ENCODE measurements at places on chromosomes 3 and 15.

DNA sequence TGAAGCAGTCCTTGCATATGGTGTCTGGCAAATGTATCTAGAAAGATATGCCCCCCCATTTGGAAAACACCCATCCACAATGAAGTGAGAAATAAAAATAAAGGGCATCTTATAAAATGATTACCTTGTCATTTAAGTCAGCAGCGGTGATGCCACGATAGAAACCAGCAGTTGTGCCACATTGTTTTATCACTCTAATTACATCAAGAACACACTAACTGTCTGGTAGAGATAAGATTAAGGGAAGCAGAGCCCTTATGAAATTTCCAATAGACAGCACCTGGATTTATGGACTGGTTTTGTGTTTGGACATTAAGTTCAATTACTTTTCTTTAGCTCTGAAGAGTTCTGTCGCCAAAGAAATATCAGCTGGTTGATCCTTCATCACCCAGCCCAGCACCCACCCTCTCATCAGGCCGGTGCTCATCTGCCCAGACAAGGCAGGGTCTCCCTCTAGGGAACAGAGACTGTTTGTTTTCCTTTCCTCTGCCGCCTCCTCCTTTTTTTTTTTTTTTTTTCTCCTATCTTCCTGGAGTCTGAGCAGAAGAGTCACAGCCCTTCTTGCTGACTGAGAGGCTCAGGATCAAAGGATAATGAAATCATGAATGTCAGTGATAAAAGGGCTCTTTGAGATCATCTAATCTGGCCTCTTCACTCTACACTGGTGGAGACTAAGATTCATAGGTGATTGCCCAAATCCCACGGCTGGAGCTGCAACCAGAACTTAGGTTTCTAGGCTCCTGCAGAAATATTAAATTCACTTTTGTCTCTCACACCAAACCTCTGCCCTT, 464.1 kb downstream of the NTRK3 start:
- DNase-seq: no peak

DNA sequence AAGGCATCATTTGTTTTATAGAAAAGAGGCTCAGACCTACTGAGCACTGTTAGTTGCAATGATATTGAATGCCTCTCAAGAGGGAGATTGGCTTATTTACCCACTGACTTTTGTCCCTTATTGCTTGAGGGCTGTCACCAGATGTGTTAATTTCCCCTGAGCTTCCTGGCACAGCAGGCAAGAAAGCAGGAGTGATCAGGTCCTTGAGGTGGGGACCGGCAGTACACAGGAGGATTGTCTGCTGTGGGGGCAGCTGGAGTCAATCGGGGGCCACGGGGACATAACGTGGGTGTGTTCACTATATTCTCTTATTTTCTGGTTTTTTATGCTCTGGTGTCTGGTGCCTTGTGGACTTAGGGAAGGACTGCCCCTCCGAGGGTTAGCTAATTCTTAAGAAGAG, 44.6 kb downstream of the GASK1A start:
- DNase-seq: no peak

- DNase-seq: no peak
These were observed 76.8 kb downstream of the SMAD3 start for GRCh38 chr15:67142092-67142766.

DNA sequence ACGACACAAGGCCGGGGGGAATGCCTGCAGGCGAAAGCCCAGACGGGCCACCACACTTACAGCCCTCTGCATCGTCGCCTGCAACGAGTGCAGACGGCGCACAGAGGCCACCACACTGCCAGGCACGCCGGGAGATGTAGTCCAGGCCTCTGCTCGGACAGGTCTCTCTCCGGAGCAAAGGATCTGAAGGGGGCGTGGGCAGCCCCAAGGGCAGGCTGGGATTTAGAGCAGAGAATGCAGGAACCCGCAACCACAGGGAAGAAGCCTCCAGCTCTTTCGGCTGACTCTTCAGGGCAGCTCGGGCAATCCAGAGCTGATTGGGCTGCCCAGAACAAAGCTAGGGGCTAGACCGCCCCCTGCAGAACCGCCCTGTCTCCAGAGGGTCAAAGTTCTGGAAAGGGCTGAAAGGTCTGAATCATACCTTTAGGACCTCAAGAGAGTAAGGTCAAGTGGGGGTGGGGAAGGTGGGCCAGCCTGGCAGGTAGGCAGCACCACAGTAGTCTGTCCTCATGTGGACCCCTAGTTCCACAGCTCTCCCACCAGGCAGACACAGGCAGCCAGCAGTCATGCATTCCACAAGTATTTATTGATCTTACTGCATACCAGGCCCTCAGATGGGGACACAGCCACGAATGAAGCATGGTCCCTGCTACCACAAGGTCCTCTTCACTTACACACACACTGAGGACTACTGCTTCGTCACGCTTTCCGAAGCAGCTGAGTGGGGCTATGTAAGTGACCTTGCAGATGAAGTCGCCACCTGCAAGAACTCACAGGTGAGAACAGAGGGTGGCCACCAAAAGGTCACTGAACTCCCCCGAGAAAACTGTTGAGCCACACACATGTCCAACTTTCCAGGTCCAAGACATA, at the start of gene AMT:
Gene AMT, minus strand, starts transcription at position 95 of the 870 bp plus-strand sequence. Its CDS starts 23 bp downstream, at position 72.
- DNase-seq: peak; percentile 74

DNA sequence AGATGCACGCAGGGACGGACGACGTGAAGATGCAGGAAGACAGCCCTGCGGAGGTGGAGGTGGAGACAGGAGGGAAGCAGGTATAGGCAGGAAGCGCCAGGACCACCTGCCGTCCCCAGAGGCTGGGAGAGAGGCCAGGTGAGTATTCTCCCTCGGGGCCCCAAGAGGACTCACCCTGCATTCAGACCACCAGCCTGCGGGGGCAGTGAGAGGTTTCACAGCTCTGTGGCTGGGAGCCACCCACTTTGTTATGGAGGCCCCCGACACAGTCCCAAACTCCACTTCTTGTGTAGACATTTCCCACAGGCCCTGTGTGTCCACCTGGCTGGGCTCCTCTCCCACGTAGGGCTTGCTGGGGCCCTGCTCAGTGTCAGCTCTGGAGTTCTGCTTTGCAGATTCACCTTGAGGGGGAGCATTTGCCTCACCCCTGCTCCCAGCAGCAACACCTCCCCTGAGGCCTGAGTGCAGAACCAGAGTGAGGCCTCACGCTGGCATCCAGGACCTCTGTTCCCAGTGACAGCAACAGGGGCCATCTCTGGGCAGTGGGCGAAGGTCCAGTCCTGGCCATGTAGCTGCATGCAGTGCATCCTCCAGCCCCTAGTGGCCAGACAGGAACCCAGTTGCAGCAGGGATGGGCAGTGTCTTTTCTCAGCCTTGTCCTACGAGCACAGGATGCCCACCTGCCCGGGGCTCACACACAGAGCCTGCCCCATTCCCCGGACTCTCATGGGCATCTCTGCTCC, 119.4 kb upstream of the IQSEC1 start:
- DNase-seq: no peak
